CD4-positive, alpha-beta memory T cell (primary cell): ENCODE measurements at places on chromosomes 12 and 14.

- DNase-seq = no peak
These were observed at the start of gene NRXN3 for GRCh38 chr14:78170203-78170602. NRXN3 (plus strand) TSS chr14:78170373; CDS start chr14:78243094, 72,721 bp downstream.

- DNase-seq = no peak
These were observed 118.7 kb upstream of the TMCC3 start for GRCh38 chr12:94769047-94769420.

GRCh38 chr12:65941388-65941787 lies 117.1 kb downstream of the HMGA2 start:
- DNase-seq = no peak

- DNase-seq = no peak
These were observed 191.6 kb downstream of the DUSP6 start for GRCh38 chr12:89160716-89161123.

GRCh38 chr12:90163975-90164374 lies 455.3 kb upstream of the ATP2B1 start:
- DNase-seq = no peak

DNA sequence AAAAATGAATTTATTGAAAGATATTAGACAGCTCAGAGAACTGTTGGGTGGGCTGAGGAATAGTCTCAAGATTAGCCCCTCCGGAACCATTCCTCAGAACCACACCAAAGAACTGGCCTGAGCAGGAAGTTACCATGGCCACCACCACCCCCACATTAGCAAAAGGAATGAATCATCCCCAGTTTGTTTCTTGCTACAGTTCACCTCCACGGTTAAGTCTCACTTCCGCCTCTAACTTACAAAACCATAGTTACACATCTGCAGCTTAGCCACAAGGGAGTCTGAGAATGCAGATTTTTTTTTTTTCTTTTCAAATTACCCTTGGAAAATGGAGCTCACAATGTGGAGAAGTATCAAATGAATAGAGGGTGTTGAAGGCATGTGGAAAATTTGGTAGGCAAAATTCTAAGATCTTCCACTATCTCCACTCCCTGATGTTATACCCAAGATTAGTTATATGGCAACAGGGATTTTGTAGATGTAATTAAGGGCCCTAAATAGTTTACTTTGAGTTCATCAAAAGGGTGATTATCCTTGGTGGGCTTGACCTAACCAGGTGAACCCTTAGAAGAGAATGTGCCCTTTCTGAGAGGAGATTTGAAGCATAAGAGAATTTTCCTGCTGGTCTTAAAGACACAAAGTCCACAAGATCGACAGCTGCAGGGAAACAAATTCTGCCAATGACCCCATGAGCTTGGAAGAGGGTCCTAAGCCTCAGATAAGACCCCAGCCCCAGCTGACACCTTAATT lies 129.8 kb upstream of the KRR1 start:
- peak; percentile 40 for DNase-seq

DNA sequence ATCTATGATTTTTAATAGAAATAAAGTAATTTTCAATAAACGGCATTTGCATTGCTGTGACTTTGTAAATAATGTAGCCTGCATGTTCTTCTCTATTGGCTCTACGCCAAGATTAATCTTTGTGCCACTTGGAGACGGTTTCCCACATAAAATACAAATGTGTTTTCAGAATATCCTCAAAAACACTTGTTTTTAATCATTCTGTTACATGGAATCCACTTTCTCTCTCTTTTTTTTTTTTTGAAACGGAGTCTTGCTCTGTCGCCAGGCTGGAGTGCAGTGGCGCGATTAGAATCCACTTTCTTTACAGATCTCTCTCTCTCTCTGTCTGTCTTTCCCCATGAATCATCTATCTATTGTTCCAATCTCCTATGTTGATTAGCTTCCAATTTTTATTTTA lies 22.8 kb upstream of the SSPN start:
- no peak for DNase-seq

- no peak for DNase-seq
These were observed 22.1 kb upstream of the CEP83 start for GRCh38 chr12:94481734-94482133.

DNA sequence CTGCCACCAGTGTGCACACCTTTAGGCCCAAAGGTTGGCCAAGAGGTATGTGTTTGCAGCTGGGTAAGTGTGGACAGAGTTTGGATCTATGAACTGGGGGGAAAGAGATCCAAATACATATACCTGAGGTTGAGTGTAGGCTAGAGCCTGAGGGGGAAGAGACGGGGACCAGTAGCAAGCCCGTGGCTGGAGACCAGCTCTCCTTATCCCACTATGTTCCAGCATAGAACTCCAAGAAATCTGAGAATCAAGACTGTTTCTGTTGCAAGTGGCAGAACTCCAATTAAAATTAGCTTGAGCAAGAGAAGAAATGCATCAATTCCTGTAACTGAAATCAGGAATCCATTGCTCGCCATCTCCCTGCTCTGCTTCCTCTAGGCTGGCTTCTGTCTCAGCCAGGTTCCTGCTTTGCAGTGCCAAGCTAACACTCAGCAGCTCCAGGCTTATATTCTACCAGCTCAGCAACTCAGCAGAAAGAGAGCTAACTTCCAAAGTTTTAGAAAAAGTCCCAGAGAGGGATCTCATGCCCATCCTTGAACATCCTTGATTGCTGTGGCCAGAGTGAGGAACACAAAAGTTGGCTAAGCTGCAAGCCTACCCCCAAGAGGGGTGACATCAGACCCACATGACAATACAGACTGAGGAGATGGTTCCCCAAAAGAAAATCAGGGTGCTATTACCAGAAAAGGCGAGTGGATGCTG lies 1.5 kb upstream of the PCK2 start:
- no peak for DNase-seq

GRCh38 chr14:50910495-50911420 lies 33.5 kb downstream of the PYGL start:
- no peak for DNase-seq

- no peak for DNase-seq
These were observed 152.1 kb upstream of the NAV3 start for GRCh38 chr12:77678621-77679020.

DNA sequence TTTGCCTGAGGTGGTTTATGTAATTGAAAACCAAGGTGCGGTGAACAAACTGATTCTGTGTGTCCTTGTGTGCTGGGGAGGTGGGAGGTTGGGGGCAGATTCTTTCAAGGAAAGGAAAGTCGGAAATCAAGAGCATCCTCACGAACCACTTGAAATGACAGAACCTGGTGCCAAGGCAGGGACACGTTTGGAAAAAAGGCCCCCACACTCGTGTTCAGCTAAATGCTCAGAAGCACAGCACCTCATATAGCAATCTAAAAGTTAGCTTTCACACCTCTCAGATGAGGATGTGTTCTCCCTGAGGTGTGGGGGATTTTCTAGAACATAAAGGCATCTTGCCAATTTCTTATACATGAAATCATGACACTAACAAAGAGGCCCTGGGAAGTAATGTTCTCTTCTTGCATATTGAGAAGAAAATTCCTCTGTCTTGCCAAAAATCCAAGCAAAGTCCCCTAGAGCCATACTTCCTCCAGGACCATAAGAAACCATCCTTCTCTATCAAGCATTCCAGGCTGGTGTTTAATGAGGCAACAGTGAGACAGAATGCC lies 119.6 kb downstream of the PLXNC1 start:
- DNase-seq = no peak

GRCh38 chr12:63841011-63841410 lies 3.5 kb upstream of the SRGAP1 start:
- DNase-seq = no peak

- no peak for DNase-seq
These were observed 195.5 kb upstream of the DAAM1 start for GRCh38 chr14:58992935-58993334.

DNA sequence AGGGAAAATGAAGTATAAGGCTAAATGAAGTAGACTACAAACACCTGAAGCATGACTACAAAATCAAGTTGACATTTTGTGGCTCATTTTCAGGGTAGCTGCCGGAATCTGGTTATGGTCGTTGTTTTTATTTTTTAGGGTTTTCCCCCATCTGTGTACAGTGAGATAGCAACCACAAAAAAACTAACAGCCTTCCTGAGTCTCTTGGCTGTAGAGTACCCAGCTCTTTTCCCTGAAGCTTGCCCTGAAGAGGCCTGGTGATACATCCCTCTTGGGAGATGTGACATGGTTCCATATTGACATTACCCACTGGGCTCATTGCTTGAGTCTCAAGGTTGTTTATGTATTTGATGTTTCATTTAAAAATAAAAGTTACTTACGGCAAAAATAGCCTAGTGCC lies 424.0 kb downstream of the ZFP36L1 start:
- peak; percentile 34 for DNase-seq
